Skin of body (tissue), 3 donors: ENCODE measurements at places on chromosomes 1 and 21.

GRCh38 chr1:187924252-187924651 lies 1095.5 kb downstream of the PLA2G4A start:
- no peak for DNase-seq

GRCh38 chr21:45254460-45254930 lies 33.2 kb downstream of the POFUT2 start:
- DNase-seq = no peak

DNA sequence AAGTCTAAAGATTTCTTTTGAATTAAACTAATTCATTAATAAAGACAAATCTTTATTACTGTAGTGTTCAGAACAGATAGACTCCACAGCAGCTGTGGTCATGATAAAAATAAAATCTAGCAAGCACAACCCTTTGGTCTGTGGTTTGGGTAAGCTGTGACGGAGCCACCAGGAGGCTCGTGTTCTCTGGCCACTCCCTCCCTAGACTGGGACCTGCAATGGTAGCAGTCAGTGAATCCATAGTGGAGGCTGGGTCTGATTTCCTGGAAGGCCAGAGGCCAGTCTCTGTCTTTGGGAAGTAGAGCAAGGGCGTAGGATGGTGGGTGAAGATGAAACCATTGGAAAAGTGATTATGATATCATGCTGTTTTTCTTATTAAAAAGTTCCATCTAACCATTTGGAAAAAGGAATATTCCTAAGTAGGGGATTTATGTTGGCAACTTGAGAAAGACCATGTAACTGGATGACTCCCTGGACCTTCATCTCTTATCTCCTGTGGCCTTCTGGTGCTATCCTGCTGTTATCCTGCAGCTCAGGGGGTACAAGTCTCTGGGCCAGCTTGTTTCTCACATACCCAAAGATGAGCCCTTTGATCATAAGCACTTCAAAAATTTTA lies 39.0 kb downstream of the TENT5C start:
- no peak for DNase-seq

- DNase-seq = no peak
Observed at GRCh38 chr1:38787041-38787440, 72.5 kb downstream of the RRAGC start.

DNA sequence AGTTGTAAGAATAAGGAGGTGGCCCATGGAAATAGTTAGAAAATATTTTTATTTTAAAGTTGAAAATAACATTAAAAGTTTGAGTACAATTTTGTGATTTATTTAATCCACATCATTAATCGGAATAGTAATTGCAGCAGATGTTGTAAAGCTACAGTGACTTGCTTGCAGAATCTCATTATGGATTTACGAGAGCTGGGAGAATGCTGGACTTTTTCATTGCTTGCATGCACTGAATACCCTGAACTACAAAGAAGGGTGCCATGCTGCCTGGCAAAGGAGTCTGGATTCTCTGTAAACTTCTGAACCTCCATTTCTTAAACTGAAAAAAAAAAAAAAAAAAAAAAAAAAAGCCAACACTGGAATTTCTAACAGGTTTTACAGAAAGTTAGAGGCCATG lies 26.5 kb downstream of the WDR64 start:
- DNase-seq = no peak

- DNase-seq = no peak
Observed at GRCh38 chr1:197837911-197838310, 62.6 kb upstream of the DENND1B start.

GRCh38 chr1:190168116-190168892 lies 309.4 kb downstream of the BRINP3 start:
- no peak for DNase-seq

DNA sequence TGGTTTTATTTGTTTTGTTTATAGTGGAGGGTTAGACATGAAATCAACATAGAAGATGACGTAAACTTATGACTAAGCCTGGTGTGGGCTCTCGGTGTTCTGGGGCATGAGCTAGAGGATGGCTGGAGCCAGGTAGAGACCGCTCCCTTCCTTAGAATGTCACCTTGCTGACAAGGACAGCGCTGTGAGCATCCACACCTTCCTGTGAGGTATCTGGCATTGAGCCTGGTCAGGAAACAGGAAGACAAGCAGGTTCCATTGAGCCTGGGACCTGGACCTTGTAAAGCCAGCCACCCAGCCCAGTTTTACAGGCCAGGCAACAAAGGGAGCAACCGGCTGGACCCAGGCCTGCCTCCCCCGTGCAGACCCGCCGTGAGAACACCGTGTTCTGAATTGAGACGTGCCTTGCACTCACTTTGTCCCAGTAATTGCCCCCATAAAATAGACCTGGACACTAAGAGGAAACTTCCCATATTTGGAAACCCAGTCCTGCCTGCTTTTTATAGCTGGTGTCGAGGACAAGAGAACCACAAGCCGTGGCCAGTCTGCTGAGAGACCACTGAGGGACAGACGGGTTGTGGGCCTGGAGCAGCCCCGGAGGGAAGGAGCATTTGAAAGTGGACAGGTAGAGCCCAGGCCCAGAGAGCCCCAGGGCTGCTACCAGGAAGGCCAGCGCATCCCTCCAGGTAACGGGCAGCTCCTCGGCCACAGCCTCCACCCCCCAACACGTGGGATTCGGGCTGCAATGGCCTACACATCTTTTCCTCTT lies 78.0 kb downstream of the PDE9A start:
- no peak for DNase-seq

DNA sequence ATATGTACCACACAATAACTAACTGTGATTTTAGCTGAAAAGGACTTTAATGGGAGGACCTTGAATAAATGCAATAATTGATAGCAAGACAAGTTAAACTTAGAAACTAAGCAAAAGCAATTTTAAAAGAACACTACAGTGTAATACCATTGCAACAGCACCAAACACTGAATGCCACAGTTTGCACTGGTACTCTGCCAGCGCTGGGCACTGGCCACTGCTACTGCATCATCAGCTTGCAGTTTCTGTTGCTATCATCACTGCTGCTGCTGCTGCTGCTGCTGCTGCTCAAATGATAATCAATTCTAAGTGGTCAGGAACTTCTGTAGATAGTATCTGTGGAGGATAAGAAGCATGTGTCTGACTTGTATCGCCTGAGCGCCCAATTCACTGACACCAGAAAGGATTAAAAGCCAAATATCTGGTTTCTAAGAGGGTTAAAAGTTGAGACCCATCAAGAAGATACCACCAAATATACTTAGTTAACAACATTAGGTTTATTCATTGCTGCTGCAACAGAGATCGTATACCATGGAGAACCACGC lies 306.9 kb downstream of the LRRC40 start:
- DNase-seq = no peak

DNA sequence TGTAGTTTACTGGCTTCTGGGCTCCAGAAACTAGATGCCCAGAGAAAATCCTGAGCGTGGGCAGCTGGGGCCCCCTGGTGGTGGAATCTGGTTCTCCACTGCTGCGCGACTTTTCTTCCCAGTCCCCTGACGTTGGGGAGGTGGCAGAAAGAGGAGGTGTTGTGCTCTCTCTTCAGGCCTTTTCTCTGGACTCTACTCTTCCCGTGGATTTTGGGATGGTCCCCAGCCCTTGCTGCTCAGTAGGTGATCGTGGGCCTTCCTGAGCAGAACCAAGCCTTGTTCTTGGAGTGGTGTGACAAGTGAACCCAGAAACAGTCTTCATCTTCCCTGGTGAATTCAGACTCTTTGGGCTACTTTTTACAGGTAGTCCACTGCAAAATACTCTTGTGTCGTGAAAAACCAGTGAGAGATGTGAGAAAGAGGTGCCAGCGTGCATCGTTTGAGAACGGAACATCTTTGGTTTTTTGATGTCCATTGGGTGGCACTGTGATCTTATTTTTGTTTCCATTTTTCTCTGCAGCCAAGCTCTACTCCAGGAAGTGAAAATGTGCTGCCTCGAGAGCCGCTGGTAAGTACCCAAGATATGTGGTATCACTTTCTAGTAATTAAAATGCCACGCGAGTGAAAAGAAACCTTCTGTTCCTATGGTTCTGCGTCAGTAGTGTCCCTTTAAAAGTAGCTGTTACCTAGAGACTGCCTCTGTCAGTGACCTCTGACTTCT lies 20.2 kb downstream of the PEX14 start:
- peak; percentile 54 for DNase-seq

- DNase-seq = peak; percentile 88
Observed at GRCh38 chr1:9473032-9473807, 66.0 kb upstream of the SLC25A33 start.

GRCh38 chr1:201038186-201038876 lies 14.8 kb upstream of the KIF21B start:
- no peak for DNase-seq

DNA sequence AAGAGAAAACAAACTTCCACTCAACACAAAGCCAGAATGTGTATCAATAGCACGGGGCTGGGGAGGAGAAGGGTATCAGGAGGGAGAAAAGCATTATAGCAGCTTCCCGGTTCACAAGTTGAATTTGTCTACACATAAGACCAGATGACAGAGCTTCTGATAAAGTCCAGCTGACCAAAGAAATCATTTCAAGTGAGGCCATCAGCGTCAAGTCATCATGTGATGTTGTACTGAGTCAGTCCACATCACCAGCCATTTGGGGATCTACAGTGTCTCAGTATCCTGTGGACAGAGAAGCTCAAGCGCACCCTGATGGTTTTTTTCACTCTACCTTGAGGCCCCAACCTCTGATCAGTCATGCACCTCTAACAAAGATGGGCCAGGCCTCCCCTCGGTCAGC lies 33.0 kb downstream of the SETD4 start:
- DNase-seq = no peak

DNA sequence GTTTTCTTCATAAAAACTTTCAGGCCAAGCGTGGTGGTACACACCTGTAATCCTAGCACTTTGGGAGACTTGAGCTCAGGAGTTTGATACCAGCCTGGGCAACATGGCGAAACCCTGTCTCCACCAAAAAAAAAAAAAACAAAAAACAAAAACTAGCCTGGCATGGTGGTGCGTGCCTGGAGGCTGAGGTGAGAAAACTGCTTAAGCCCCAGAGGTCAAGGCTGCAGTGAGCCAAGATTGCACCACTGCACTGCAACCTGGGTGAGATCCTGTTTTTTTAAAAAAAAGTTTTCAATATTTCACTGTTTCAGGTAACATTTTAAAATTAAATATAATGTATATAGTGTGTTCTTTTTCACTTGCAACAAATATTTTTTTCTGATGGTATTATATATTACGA lies 13.5 kb upstream of the B3GALT2 start:
- DNase-seq = no peak
